T-helper 1 cell (primary cell): ENCODE measurements at places on chromosomes 5 and 9.

DNA sequence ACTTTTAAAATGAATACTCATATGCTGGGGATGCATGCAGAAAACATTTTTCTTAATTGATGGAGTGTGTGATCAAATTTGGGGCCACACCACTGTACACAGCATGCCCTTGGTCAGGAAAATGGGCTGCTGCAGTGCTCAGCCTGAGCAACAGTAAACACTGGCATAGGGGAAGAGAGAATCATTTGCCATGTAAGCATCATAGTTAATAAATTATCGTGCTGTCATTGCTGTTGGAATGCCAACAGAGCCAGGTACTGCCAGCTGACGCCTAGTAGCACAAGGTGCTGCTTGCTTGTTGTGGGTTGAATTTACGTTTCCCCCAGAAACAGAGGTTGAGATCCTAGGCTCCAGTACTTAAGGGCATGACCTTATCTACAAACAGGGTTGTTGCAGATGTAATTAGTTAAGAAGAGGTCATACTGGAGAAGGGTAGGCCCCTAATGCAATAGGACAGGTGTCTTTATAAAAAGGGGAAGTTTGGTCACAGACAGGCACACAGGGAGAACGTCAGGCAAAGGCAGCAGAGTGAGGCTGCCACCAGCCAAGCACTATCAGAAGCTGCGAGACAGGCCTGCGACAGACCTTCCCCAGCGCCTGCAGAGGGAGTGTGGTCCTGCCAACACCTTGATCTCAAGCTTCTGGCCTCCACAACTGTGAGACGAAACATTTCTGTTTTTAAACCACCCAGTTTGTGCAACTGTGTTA is 25.3 kb downstream of the DAP start:
- no peak for DNase-seq

DNA sequence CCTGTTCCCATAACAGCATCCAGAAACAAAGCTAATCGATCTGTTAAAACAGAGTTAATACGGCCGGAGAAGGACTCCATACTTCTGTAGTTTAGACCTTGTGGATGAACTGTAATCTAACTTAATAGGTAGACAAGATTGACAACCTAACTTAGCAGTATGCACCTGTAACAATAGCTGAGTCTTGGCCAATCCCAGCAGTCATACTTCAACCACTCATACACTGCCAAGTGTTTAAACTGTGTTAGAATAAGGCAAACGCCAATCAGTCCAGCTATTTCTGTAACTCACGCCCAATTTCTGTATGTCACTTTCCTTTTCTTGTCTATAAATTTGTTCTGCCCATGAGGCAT is 33.7 kb upstream of the MACIR start:
- DNase-seq: no peak

- DNase-seq: no peak
These were observed 31.2 kb downstream of the FGF18 start for GRCh38 chr5:171450423-171451331.

DNA sequence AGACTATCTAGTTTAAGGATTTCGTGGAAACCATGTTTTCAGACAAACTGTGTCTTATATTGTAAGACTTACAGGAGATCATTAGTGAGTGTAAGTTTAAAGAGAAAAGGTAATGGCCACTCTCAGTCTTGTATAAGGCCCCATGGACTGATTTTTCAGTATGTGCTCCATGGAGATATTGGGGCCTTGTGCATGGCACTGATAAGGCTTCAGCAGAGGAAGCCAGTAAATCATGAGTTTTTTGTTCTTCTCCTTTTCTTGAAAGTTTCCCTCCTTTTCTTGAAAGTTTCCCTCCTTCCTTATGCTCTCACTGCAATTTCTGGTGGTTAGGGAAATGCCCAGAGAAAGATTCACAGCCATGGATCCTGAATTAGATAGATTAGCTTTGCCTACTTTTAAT is 471.3 kb downstream of the LRRC70 start:
- no peak for DNase-seq

GRCh38 chr5:96252596-96252995 is 180.5 kb downstream of the PCSK1 start:
- DNase-seq: no peak
